ENCODE measurements at places on chromosomes 13 and 19.
A peak's percentile ranks its signal among the peaks of the same experiment; 100 is the strongest.

GRCh38 chr19:56333506-56333905 is 18.9 kb upstream of the ZSCAN5A start:
- peak; percentile 72 for DNase-seq
- no peaks in the 10 kb centered on the region for H3K27me3 ChIP-seq

DNA sequence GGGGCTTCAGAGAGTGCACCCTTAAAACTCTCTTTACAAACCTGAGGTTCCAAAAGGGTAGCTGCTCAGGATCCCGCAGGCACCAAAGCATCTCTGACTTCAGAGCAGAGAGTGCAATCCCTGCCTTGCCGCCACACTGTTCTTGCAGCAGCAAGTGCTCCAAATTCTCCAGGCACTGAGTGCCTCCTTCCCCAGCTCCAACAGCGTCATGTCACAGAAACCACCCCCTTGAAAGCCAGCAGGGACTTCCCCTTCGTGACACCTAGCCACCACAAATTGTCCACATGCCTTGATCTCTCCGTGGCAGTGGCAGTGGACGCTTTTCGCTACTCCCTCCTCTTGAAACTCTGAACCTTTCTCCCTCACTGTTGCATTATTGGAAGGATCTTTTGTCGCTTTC is 39.9 kb downstream of the MBNL2 start:
- H3K27ac ChIP-seq, result no peak overlapping the region
- peaks cover 43% of the 10 kb centered on the region for H3K4me1 ChIP-seq
- H3K36me3 ChIP-seq, result no peaks in the 10 kb centered on the region
- DNase-seq, result no peak
- H3K27me3 ChIP-seq, result no peaks in the 10 kb centered on the region

DNA sequence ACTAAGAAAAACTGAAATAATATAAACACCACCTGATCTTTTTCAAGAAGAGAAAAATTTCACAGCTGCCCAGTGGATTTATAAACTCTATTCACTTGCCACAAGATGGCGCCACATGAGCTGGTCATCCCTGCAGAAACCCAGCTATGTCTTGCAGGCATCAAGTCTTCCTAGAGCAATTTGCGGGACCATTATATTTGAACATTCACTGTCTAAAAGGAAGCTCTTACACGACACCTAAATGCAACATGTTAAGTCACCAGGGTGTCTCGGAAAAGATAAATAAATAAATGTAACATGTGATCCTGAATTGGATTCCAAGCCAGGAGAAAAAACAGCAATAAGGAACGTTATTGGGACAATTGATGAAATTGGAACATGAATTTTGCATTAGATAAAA is 20.3 kb upstream of the AKT2 start:
- no peak overlapping the region for H3K4me3 ChIP-seq
- no peaks in the 10 kb centered on the region for H3K27me3 ChIP-seq
- no peaks in the 10 kb centered on the region for H3K36me3 ChIP-seq
- H3K4me1 ChIP-seq, result no peaks in the 10 kb centered on the region

DNA sequence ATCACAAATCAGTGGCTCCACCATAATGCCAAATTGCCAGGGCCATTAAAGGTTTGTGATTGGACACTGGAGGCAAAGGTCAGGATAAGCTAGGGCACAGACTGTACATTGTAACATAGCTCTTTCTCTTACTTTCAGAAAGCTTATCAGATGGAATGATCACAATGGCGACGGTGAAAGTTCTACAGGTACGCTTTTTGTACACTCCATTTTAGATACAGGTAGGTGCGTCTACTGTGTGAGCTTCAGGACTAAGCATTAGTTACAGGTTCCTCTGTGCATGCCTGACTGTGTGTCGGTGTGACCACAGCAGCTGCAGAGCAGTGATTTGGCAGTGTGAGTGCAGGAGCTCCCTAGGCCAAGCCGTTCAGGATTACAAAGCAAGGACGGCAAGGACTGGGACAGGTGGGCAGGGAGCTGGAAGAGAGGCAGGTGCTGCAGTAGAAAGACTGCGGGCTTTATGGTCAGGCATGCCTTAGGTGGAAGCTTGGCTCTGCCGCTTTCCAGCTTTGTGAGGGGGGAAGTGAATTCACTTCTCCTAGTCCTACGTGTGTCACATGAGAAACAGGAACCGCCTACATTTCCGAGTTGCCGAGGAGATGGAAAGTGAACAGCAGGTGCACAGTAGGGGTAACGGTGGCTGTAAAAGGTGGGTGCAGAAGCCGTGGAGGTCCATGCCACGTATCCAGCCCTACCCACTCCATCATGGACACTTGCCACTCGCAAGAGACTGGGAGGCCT is 49.6 kb downstream of the MRPL57 start:
- no peak for DNase-seq
- no peaks in the 10 kb centered on the region for H3K27me3 ChIP-seq
- H3K36me3 ChIP-seq, result no peaks in the 10 kb centered on the region
- no peak overlapping the region for H3K4me3 ChIP-seq
- H3K27ac ChIP-seq, result no peak overlapping the region

GRCh38 chr19:1389033-1389940 is 5.6 kb downstream of the NDUFS7 start:
- peaks cover 78% of the 10 kb centered on the region for H3K36me3 ChIP-seq
- H3K27me3 ChIP-seq, result no peaks in the 10 kb centered on the region
- no peak overlapping the region for H3K4me3 ChIP-seq
- peaks cover 41% of the 10 kb centered on the region for H3K4me1 ChIP-seq
- no peak for DNase-seq

DNA sequence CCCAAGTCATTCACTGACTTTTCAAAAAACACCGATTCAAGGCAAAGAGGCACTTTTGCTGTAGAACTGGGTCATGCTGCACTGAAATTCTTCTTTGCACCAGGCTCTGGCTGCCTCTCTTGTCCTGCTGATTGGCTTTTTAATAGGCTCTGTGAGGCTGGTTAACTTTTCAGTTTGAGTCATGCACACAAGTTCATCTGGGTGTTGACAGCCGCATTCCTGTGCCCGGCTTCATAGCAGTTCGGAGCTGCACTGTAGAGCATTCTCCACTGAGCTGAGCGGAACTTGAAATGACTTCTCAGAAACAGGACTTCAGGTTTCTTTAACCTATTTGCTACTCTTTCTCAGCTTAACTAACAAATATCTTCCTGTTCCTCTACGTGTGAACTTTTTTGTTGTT is 978.3 kb downstream of the UQCRFS1 start:
- no peaks in the 10 kb centered on the region for H3K4me1 ChIP-seq
- peak; percentile 25 for DNase-seq
- no peaks in the 10 kb centered on the region for H3K36me3 ChIP-seq
- peaks cover 7% of the 10 kb centered on the region for H3K27me3 ChIP-seq
- no peak overlapping the region for H3K27ac ChIP-seq

DNA sequence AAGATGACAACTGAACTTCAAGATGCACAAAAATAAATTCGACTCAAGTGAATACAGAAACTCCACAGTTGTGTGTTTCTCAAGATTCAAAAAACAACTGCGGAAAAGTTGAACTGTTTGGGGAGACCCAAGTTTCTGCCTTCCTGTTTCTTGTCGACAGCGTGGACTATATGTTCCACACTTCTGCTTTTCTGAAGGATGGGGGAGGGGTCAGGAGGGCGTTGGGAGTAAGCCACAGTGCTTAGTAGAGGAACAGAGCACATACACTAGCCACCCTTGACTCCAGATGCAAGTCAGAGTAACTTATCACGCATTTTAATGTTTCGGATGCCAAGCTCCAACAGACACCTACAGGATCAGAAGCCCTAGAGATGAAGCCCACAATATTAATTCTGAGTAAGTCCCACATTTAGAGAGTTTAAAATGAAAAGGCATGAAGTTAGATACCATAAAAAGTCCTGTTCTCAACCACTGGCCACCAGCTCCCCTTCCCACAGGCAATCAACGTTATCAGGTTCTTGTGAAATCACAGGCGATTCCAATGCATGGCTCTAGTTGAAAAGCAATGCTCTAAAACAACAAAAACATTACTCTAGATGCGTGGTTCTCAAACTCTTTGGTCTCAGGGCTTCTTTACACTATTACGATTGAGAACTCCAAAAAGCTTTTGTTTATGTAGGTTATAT is 4.2 kb downstream of the TUBGCP3 start:
- H3K4me3 ChIP-seq, result no peak overlapping the region
- no peak overlapping the region for H3K27ac ChIP-seq
- peaks cover 22% of the 10 kb centered on the region for H3K4me1 ChIP-seq
- DNase-seq, result no peak
- no peaks in the 10 kb centered on the region for H3K27me3 ChIP-seq

DNA sequence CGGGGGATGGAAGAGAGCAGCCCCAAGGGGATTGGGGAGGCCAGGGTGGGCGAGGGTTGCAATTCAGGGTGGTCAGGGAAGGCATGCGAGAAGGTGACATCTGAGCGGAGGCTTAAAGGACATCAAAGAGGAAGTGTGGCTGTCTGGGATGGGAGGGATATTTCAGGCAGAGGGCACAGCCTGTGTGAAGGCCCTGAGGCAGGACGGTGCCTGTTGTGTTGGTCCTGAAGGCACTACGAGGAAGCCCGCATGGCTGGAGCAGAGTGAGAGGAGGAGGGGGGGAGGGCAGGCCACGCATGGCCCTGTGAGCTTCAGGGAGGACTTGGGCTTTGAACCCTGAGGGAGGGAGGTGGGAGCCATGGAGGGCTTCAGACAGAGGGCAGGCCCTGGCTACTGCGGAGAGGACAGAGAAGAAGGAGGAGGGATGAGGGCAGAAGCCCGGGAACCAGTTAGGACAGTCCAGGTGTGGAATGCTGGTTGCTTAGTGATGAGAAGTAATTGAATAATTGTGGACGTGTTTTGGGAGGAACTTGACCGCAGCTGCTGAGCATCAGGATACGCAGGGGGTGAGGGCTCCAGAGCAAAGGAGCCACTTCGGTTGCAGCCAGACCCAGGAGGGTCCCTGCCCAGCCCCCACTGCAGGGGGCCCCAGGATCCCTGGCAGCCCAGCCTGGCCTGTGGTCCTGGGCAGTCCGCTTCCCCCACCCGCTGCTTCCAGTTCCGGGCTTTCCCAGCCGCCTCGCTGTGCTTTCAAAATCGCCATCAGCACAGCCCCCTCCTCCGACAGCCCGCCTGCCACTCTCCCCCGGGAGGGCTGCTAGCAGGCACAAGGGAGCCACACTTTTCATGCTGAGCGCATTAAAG is 6.2 kb downstream of the TLE6 start:
- H3K27ac ChIP-seq, result peak overlapping the region; percentile 72
- H3K4me3 ChIP-seq, result peak overlapping the region; percentile 36
- DNase-seq, result no peak
- H3K4me1 ChIP-seq, result peaks cover 24% of the 10 kb centered on the region
- no peaks in the 10 kb centered on the region for H3K36me3 ChIP-seq

DNA sequence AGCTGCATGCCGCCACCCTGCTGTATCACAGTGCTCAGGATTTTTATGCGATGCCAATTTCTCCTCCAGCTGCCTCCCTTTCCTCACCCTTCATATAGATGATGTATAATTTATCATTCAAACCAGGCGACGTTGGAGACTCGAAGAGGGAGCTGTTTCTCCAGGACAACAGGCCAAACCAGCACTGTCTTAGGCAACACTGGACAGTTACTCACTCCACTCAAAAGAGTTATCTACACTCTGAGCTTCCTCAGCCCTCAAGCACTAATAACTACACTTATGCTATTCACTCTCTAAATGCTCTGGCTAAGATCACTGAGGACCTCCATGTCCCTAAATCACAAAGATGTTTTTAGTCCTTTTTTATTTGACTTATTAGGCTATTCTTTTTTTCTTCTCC is 87.3 kb upstream of the RFC3 start:
- H3K36me3 ChIP-seq, result no peaks in the 10 kb centered on the region
- H3K27me3 ChIP-seq, result no peaks in the 10 kb centered on the region
- H3K4me1 ChIP-seq, result peaks cover 9% of the 10 kb centered on the region

DNA sequence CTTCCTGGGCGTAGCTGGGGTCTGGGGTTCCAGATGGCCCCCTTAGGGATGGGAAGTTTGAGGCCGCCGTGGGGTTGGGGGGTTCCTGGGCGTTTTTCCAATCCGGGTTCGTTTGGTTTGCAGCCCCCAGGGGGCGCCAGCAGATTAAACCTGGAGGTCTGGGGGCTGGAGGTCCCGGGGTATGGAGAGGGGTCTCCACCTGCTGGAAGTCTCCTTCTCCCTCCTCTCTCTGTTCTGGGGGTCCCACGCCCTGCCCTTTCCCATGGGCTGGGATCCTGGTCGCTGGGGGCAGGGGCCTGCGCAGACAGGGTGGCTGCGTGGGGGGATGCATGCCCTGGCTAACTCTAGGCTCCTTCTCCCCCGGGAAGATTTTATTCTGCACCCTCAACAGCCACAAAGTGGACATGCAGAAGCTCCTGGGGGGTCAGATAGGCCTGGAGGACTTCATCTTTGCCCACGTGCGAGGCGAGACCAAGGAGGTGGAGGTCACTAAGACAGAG is 899 bp downstream of the GIPC3 start:
- DNase-seq, result no peak
- H3K4me3 ChIP-seq, result peak overlapping the region; percentile 39
- H3K4me1 ChIP-seq, result peaks cover 22% of the 10 kb centered on the region
- H3K27me3 ChIP-seq, result peaks cover 2% of the 10 kb centered on the region
- H3K27ac ChIP-seq, result no peak overlapping the region

GRCh38 chr19:15529774-15530372 is 21.5 kb downstream of the CYP4F22 start:
- H3K36me3 ChIP-seq, result no peaks in the 10 kb centered on the region

DNA sequence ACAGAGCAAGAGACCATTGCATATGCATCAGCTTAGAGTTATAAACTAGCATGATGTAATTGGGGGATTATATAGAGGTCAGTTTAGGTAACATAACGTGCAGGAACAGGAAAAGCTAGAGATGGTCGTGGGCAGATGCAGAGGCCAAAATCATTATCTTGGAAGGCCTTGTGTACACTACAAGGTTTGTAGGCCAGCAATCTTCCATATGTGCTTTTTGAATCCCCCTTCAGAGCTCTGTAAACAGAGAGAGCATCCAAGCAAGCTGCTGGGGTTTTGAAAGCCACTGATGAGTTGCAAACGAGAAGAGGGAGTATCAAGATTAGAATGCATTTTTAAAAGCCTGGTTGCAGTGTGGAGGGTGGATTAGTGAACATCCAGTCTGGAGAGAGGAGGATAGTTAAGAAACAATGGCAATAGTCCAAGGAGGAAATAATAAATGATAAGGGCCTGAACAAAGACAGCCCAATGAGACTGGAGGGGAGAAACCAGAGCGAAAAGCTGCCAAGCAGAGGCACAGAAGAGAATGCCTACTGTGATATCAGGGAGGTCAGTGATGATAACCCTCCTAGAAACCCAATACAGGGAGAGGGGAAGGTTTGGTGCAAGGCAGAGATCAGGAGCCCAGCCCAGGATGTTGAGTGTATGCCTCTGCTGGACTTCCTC is 109.6 kb downstream of the ZAR1L start:
- peaks cover 34% of the 10 kb centered on the region for H3K36me3 ChIP-seq
- no peaks in the 10 kb centered on the region for H3K27me3 ChIP-seq
- no peak overlapping the region for H3K27ac ChIP-seq
- no peak overlapping the region for H3K4me3 ChIP-seq

DNA sequence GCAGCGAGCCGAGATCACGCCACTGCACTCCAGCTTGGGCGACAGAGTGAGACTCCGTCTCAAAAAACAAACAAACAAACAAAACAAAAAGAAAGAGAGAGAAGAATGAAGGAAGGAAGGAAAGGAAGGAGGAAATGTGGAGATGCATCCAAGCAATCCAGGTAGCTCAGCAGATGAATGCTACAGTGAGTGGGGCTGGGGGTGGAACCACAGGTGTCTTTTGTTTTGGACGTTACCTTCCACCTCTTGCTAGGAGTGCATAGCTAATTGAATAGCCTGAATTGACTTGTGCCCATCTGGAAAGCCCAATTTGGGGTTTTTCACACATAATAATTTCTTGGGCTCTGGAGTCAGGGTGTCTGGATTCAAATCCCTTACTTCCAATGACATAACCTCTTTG is 66.0 kb upstream of the GTF3A start:
- peaks cover 20% of the 10 kb centered on the region for H3K4me1 ChIP-seq
- peaks cover 11% of the 10 kb centered on the region for H3K27me3 ChIP-seq
- H3K4me3 ChIP-seq, result no peak overlapping the region
- no peak for DNase-seq
- no peaks in the 10 kb centered on the region for H3K36me3 ChIP-seq
- no peak overlapping the region for H3K27ac ChIP-seq

Measured in stomach (tissue), 19 donors.